Posterior vena cava (tissue), 2 donors: ENCODE measurements at places on chromosomes 12 and 14. TPM values are rescaled to one million over a fixed set of nuclear protein-coding genes. Genes with fewer than 3 reads are reported as not detected.

- no peak for DNase-seq
These were observed 16.3 kb downstream of the SMCO2 start for GRCh38 chr12:27462851-27463250.

The SLC5A8 gene
- total RNA-seq: not detected

The CAPS2 gene
- 8.6 TPM for total RNA-seq

- no peak for DNase-seq
These were observed 58.8 kb downstream of the PPP2R5C start for GRCh38 chr14:101820283-101820798.

DNA sequence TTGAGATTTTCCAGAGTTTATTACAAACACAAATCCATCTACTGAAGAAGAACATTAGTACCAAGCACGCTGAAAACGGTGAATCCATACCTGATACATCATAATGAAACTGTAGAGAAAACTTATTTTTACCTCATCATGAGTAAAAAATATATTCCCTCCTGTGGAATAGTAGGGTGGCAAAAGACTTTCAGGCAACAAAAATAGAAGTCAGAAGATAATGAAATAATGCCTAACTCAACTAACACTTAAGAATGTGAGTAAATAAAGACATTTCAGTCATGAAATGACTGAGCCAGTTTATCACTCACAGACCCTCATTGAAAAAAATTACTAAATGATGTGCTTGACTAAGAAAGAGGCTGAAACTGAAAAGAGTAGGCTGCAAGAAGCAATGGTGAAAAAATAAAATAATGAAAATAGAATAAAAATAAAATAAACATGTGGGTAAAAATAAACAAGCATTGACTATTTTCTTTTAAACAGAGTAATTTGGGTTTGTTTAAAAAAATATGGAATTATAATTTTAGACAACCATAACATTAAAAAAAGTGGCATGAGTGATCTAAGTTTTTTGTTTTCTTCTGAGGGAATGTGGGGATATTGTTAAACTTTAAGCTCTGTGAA is 148.6 kb downstream of the ASCL1 start:
- no peak for DNase-seq

The TC2N gene
- total RNA-seq: 12.7 TPM

- DNase-seq: no peak
These were observed 14.3 kb downstream of the ASB8 start for GRCh38 chr12:48142818-48143674.

DNA sequence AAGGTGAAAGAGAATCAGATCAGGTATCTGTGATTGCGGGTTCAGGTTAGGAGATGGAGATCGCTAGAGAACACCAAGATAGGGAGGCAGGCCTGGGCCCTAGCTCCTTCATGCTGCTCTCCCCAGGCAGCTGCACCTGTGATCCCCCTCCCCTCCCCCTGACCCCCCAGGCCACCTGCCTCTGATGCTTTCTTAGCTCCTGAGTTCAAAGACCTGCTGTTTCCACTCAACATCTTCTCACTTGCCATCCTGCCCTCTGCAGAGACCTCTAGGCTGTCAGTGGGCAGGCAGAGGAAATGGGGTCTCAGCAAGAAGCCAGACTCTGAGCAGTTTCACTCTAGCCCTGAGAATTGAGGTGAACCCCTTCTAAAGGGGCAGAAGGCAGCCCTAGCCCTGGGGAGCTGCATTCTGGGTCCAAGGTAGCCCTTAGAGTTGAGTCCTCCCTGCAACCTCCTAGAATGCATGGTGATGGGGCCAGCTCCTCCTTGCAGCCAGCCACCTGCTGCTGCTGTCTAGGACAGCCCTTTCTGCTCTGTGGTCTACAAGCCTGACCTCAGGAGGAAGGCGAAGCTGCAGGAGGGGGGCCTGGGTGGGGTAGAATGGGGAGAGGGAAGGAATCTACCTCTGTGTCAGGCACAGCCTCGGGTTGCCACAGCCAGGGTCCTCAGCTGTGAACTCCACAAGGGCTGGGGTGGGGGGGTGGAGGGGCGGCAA is 6.4 kb upstream of the SLC48A1 start:
- no peak for DNase-seq

- DNase-seq: peak; percentile 72
These were observed 6.7 kb downstream of the LRP1 start for GRCh38 chr12:57134949-57135348.

The PLEK2 gene
- total RNA-seq: 1.2 TPM

The CD163 gene
- 252 TPM for total RNA-seq

- no peak for DNase-seq
These were observed 4.1 kb upstream of the PCNX4 start for GRCh38 chr14:60087668-60088067.

DNA sequence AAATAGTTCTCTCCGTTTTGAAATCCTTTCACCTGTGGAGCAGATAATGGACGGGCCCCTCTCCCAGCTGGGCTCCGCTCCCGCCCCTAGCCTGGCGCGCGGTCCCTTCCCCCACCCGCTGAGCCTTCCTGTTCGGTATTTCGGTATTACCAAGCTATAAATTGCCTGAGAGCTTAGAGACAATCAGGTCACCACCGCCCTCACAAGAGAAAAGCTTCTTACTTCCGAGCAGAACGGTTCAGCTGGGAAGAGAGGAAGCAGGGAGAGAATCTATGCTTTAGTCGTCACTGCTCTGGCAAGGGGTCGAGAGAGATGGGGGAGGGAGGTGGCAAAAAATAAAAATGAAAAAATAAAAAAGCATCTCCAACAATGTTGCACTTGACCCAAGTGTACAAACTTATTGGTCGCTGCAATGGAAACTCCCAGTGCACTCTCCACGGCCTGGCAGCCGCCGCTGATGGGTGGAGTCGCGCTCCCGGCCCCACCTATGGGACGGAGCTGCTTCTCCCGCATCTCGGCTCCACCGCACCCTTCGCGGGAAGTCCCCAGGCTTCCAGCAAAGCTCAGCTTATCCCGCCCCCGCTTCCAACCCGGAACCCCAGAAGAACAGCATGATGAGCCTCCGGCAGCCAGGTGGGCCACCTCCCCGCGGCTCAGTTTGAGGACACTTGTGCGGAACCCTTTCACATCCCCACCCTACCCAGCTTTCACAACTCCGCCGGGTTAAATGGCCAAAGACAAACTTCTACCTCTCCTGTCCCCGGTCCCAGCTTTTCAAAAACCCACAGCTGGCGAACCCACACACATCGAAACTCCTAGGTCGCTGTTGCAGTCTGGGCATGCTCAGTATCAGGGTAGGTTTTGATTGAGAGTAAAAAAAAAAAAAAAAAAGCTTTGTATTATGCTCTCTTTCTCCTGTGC is 832 bp upstream of the SYT1 start:
- peak; percentile 67 for DNase-seq

DNA sequence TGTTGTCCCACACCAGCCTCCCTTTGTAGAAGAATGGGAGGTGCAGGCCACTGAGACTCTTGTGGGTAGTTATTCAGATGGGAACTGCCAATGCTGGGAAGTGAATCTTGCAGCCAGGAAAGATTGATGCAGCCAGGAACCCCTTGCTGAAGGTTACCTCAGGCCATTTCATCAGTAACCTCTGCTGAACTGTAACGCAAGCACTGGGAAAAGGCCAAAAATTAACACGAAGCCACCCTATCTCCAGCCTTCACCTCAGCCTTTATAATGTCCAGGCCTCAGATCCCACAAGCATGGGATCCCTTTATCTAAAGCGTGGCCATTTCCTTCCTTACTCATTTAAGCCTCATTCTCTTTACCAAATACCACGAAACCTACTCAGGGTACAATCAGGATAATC is 211.1 kb downstream of the SPTSSA start:
- no peak for DNase-seq

The SYNDIG1L gene
- 0.23 TPM for total RNA-seq

DNA sequence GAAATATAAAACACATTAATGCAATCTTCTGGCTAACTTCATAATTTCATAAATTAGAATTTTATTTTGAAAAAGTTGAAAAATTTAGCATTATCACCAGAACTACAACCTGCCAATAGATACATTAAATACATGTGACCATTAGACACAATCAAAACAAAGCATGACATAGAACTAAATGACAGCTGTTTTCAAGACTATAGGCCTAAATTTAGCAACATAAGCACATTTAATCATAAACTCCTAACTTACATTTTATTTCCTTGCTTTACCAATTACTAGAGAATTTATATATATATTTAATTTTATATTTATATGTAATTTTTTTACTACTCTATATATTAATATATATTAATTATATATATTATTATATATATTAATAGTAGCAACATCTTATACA is 165.4 kb downstream of the CEP128 start:
- no peak for DNase-seq

The RNASE3 gene
- total RNA-seq: 0.60 TPM

GRCh38 chr14:58296726-58297125 is 1.6 kb upstream of the ARID4A start:
- no peak for DNase-seq

DNA sequence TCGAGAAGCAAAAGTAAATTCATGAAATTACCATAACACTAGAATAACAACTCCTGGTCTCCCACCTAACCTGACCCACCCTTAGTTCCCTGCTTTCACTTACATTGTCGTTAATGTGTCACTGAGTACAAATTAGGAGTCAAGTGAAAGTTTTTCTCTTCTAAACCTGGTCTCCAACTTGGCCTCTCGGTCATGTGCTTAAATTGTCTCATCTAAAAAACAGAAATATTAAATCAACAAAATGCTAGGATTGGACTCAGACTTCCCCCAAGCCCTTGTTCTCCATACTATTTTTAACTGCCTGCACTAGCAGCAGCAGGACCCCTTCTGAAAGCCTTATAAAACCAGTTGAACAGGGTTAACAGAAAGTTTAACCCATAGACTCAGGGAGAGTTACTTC is 1.8 kb upstream of the BTG1 start:
- no peak for DNase-seq

GRCh38 chr12:98422812-98423211 is 92.6 kb upstream of the TMPO start:
- no peak for DNase-seq

GRCh38 chr12:66916189-66916588 is 237.3 kb upstream of the GRIP1 start:
- DNase-seq: no peak

- DNase-seq: no peak
These were observed 373.3 kb downstream of the TMEM132D start for GRCh38 chr12:129530517-129530916.

DNA sequence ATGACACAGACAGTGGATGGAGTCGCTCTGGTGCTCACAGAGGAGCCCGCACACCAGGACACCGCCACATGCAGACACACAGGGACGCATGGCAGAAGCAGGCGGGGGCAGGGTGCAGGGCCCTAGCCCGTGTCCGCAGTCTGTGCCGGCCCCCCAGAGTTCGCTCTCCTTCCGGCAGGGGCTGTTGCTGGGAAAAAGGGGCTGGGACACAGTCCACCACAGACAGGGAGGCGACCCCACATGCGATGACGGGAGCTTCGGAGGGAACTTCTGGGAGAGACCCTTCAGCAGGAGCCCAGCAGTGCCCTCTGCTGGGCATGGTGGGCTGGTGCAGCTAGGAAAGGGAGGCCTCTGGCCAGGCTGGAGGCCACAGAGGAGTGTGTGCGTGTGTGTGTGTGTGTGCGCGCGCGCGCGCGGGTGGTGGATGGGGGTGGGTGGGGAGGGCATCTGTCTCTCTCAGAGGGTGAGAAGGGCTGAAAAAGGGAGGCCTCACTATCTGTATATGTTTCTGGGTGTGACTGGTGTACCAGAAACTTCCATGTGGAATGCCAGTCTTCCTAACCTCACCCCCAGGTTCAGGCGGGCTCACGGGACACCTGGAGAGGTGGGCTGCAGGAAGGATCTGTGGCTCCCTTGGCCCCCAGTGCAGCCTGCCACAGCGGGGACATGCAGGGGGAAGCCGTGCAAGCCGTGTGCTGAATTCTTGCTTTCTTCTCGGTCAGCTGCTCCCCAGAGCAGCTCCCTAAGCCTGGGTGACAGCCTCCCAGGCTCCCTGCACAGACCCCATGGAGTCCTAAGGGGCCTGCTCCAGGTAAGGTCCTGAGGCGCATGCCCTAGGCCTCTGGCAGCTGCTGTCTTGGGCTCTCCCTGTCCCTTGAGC is 60.7 kb downstream of the PLEKHG3 start:
- DNase-seq: peak; percentile 90

- no peak for DNase-seq
These were observed 780.2 kb upstream of the TBX3 start for GRCh38 chr12:115464111-115464581.

The BIN2 gene
- 5.6 TPM for total RNA-seq

DNA sequence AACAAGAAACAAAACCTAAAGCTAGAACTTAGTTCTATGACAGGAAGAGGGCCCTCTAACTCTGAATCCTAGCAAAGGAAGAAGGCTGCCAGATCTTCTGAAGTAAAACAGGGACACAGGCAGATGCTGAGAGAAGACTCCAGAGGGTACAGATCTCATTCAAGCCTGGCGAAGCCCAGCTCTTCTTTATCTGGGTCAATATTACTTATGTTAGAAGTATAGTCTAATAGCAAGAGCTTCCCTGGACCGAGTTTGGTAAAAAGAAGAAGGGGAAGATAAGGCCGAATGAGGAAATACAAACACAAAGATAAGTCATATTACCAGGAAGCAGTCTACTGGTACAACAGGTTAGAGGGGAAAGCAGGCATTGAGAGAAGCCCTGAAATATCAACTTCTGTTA is 79.9 kb upstream of the CCDC91 start:
- DNase-seq: no peak

DNA sequence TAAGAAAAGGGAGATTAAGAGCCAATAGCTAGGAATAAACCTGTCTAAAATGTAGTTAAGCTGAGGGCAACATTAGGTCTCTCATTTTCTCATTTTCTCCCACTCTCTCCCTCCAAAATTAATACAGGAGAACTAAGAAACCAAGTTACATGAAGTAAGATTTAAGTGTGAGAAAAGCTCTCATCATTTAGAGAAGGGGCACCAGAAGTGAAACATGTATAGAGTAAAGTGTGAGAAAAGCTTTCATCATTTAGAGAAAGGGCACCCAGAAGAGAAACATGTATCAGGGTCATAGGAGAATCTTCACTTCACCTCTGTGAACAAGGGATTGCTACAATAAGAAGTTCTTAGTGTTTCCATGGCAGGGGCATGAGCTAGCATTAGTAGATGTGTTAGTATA is 132.4 kb upstream of the CNTN1 start:
- no peak for DNase-seq

DNA sequence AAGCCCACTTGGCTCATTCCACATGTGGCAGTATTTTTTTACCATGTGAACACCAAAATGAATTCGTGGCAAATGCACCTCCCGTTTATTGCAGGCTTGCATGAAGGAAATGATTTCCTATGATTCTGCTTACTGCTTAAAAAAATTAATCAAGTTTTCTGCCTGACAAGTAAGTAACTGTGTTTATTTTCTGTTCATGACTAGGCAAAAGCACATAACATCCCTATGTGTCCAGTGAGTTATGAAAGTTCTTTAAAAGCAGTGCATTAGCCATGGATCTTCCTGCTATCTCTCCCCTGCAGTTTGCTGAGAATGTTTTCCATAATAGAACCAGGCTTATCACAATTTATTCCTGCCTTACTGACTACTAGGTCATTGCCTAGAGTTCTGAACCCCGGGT is 20.4 kb downstream of the GPR65 start:
- DNase-seq: no peak
